Hematopoietic multipotent progenitor cell (in vitro differentiated cells): ENCODE measurements at places on chromosomes 11 and 22.

- DNase-seq, result peak; percentile 0
Observed at GRCh38 chr11:132719684-132720083, 812.6 kb downstream of the OPCML start.

- DNase-seq, result no peak
Observed at GRCh38 chr22:45091254-45091854, 72.4 kb upstream of the NUP50 start.

DNA sequence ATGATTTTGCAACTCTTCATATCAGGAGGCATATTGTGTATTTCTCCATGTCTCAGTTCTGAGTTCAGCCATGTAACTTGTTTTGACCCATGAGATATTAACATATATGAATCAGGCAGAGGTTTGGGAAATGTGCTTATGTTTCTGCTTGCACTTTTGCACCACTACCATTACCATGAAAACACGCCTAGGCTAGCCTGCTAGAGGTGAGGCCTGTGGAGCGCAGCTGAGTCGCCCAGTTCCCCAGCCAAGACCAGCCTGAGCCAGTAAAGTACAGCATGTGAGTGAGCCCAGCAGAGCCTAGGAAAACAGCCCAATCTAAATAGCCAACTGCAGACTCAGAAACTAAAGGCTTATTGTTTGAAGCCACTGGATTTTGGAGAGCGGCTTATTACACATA lies 18.4 kb upstream of the MYOD1 start:
- no peak for DNase-seq

- no peak for DNase-seq
Observed at GRCh38 chr11:49499117-49499516, 290.7 kb upstream of the FOLH1 start.

GRCh38 chr11:131943295-131943694 lies 572.9 kb downstream of the NTM start:
- no peak for DNase-seq

- no peak for DNase-seq
Observed at GRCh38 chr11:134479206-134480135, 67.4 kb upstream of the B3GAT1 start.

DNA sequence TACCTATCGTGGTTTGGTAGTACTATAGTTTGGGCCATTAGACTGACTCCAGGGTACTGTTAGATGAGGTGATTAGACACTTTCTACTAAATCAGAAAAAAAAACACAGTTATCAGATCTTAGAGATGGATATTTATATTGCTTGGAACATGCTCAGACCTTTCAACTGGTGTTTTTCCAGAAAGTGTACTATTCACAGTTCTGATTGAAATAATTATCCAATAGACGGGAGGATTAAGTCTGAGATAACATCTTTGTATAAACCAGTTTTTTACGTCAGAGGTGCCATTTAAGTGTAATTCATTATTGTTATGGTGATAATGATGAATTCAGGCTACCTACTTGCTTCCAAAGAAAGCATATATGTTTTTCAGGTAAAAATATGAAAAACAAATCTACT lies 22.5 kb downstream of the CCDC15 start:
- DNase-seq, result no peak

GRCh38 chr11:117366248-117366647 lies 38.6 kb downstream of the CEP164 start:
- no peak for DNase-seq

- no peak for DNase-seq
Observed at GRCh38 chr22:18110954-18111758, 547 bp downstream of the TUBA8 start.

GRCh38 chr11:43676933-43677332 lies 3.6 kb upstream of the HSD17B12 start:
- DNase-seq, result no peak

DNA sequence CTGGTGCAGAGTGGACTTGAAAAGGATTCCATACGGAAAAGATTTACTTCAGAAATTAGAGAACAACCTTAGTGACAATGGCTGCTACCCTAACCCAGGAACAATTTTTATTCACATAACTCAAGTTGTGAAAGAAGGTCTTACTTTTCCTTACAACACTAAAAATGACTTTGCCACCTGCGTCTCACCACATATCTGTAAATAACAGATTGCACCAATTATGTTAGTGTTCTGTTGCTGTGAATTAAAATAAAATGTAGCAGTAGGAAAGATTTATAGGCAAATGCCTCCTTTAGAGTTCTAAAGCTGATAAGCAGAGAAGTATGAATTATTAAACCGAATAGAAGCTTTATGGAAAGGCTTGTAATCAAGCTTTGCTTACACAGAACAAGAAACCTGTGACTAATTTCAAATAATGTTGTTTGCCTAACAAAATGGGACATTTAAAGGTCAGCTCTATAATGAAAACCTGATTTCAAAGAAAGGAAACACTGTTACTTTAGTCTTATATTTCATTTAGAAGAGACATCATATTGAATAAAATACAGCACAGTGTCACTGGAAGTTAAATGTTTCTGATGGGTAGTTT lies 2237.8 kb downstream of the LRRC4C start:
- DNase-seq, result no peak

- no peak for DNase-seq
Observed at GRCh38 chr22:50556703-50557102, 6.0 kb downstream of the SYCE3 start.

- no peak for DNase-seq
Observed at GRCh38 chr11:36333897-36334296, 37.8 kb downstream of the PRR5L start.

DNA sequence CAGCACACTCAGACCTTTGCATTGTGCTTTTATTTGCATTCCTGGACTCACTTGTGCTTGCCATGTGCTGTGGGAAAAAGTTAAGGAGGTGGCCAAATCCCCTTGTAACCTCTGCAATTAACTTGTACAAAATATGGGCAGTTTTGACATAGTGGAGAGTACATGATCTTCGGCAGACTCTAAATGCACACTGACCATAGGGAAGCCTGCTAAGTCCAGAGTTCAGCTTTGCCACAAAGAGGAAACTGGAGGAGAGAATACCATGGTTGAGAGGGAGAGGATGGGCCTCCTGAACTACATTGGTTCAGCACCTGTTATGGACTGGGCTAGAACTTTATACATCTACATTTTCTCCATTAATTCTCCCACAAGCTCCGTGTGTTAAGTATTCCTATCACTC lies 37.6 kb upstream of the CEP295 start:
- no peak for DNase-seq

DNA sequence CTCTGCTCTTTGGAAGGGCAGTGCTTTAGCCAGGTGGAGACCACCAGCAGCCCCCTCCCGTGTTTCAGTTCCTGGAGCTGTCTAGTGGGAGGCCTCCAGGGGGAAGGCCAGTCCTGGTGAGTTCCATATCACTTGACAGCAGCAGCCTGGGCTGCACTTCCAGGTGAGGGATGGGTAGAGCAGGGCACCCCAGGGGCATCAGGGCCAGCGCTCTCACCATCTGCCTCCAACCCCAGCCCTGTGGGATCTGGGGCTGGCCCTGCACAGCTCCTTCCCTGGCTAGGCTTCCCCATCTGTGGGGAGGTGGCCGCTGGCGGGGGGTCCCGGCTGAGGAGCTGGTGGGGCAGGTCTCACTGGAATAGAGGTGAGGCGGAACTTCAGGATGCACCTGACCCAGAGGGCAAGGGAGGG lies 60.5 kb downstream of the MORC2 start:
- DNase-seq, result no peak

DNA sequence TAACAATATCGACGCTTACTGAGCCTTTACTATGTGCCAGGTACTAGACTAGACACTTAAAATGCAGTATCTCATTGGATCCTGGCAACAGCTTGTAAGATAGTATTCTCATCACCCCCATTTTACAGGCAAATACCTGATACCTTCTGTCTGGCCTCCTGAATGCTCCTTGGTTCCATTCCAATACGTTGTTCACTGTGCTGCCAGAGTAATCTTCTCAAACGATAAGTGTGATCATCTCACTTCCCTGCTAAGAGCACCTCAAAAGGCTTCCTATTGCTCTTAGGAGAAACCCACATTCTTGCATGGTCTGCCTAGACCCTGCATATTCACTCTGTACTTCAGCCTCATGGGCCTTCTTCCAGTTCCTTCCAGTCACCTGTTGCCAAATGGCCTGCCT lies 1.3 kb upstream of the NRIP3 start:
- DNase-seq, result no peak

DNA sequence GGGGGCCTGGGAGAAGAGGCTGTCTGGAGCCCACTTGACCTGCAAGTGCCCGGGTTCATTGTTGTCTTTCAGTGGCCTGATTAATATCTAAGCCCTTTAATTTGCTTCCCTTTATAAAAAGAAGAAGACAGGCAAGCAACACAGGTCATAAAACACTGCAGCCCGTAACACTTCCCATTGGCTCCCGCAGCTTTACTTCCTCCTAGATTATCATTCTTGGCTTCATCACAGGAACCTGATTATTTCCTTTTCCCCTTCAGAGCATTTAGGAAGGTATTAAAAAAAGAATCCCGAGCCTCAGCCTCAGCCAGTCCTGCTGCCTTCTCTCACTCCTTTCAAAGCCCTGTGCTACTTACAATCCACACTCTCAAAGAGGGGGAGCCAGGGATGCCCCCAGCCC lies 183.2 kb downstream of the GRIK4 start:
- peak; percentile 14 for DNase-seq

GRCh38 chr22:40425082-40425481 lies 54.7 kb downstream of the SGSM3 start:
- DNase-seq, result no peak

GRCh38 chr11:128734103-128734831 lies 40.4 kb downstream of the FLI1 start:
- no peak for DNase-seq

DNA sequence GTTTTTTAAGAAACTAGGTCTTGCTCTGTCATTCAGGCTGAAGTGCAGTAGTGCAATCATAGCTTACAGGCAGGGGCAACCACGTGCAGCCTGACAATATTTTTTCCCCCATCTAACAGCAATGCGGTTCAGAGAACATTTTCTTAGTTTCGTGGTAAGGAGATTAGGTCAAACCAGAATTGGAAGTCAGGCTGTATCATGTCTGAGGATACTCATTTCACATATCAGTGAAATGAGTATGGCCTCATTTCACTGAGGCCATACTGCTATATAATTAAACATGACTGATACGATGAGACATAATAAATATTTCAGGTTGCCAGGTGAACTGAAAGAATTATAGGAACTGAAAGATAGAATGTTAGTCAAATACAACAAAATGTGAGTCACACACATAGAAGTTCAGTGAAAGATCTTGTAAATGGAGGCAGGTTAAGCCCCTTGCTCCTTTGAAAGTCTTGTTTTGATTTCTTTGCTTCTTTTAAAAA lies 32.5 kb upstream of the IZUMO1R start:
- no peak for DNase-seq

GRCh38 chr11:95152876-95153856 lies 63.5 kb downstream of the ENDOD1 start:
- peak; percentile 69 for DNase-seq

DNA sequence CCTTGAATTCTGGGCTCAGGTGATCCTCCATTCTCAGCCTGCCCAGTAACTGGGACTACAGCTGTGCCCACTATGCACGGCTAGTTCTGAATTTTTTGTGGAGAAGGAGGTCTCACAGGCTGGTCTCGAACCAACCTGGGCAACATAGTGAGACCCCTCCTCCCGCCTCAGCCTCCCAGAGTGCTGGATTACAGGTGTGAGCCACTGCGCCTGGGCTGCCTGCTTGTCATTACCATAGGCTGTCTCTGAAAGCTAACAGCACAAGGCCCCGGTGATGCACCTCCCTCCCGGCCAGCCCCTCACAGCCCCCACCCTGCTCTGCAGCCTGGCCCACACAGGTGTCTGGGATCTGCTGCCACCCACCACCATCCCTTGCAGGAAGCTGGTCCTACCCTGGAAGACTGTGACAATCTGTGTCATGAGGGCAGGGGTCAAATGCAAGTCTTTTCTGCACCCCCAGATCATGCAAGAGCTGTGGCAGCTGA lies 82.4 kb downstream of the DGCR2 start:
- DNase-seq, result no peak

DNA sequence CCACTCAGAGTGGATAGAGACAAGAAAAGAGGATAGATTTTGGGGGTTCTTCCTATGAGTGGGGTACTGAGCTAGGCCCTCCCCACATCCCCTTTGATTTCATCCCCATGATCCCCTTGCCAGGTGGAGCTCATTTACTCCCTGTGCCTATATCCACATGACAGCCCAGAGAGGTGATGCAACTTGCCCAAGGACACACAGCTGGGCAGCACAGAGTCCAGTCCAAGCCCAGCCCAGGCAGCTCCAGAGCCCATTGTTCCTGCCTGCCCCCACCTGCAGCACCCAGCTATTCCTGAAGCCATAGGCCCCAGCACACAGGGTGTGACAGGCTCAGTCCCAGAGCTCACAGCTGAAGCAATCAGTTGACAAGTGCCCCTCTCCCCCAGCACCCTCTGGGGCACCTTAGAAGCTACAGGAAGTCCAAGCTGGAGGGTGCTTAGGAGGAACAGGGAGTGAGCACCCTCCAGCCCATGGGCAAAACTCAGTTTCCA lies 41.7 kb downstream of the SHISAL1 start:
- DNase-seq, result no peak

DNA sequence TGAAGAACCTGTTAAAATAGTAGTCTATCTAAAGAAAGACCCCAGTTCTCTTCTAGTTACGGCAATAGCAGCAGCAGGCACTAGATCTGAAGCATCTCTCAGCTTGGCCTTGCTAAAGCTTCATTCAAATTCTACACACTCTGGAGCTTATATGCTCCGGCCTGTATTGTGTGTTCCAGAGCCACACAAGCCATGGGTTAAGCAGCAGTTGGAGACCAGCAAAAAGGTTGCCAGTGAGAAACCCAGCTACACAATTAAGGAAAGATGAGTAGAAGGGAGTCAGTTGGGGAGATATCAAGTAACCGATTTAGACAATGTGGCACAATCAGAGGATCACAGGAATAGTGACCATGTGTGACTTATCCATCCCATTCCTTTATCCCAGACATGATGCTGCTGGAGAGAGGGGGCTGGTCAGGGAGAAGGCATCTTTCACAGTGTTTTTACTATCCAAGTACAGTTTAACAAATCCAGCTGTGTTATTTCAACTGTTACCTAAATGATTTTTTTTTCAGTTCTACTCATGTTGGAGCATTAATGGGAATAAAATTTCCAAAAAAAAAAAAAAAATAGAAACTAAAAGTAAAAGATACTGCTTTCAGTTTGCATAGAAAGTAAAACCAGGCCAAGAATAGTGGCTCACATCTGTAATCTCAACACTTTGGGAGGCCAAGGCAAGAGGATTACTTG lies 41.0 kb downstream of the PAX6 start:
- DNase-seq, result no peak

- DNase-seq, result no peak
Observed at GRCh38 chr11:73163638-73164174, 21.6 kb upstream of the FCHSD2 start.
